ENCODE measurements at places on chromosomes 4 and X.

- DNase-seq = no peak
Observed at GRCh38 chrX:44484607-44485146, 58.0 kb downstream of the FUNDC1 start.

GRCh38 chr4:67549123-67549522 lies 3.8 kb upstream of the CENPC start:
- no peak for DNase-seq

DNA sequence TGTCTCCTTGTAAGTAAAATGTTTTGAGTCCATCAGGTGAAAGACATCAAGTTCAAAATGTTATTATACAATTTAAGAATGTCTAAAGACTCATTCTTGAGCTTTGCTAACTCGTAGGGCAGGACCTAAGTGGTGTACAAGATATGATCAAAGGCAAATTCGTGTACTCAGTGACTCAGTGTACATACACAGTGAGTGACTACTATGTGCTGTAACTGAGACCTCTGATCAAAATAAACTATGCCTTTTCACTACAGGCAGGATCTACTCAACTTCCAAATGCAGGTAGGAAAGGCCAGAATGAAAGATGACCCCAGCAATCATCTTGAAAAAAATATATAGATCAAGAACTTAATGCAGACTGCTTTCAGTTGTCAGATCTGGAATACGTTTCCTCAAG lies 49.9 kb downstream of the ADGRG2 start:
- no peak for DNase-seq

DNA sequence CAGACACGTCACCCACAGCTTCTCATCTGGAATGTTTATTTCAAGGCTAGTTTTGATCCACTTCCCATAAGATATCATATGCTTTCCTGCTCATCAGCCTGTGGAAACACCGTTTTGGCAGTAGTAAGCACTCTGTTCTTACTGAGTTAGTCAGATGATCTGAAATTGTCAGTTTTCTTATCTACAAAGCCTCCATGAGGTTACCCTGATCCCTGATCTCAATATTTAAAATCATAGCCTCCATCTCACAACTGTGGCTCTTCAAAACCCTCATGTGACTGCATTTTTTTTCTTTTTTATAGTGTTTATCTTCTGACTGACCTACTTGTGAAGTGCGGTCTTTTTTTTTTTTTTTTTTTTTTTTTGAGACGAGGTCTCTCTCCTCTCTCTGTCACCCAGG lies 22.7 kb downstream of the BST1 start:
- DNase-seq = no peak

GRCh38 chr4:76219299-76220055 lies 5.9 kb upstream of the SCARB2 start:
- DNase-seq = peak; percentile 16

GRCh38 chr4:142041788-142042187 lies 405.4 kb downstream of the IL15 start:
- DNase-seq = no peak

- no peak for DNase-seq
Observed at GRCh38 chrX:153937056-153937455, 2.2 kb upstream of the NAA10 start.

GRCh38 chr4:114287079-114287696 lies 307.7 kb upstream of the ARSJ start:
- DNase-seq = no peak

DNA sequence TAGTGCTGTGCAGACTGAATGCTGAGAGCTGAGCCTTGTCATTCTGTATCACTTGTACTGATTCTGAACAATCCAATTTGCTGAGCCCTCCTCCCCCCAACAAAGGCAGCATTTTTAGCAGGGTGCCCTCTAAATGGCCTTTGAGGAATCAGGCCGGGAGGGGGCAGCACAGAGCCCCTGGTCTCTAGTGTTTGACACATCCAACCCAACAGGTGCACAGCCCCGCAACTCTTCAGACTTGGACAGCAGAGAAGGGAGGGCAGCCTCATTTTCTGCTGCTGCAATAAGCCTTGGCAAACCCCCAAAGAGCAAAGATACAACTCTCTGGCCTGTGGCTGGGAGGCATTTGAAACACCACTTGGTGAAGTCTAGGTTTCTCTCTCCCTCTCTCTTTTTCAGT lies 3.4 kb downstream of the ATP1B4 start:
- DNase-seq = peak; percentile 92

DNA sequence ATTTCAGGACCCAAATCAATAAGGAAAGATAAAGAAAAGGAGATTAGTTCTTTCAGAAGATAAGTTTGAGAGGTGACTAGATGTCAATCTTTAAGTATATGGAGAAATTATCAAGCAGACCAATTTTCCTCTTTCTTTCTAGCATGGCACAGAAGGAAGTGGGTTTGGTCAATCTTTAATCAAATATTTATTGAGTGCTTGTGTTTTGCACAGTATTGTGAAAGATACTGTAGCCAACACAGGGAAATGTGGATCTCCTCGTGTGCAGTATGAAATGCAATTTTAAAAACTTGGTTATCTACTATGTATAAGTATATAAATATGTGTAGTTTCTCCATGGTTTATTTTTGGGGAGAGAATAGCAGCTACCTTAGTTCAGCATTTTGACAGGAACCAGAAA lies 655.2 kb downstream of the RAPGEF2 start:
- no peak for DNase-seq

- no peak for DNase-seq
Observed at GRCh38 chr4:47101453-47101852, 70.1 kb downstream of the GABRB1 start.

DNA sequence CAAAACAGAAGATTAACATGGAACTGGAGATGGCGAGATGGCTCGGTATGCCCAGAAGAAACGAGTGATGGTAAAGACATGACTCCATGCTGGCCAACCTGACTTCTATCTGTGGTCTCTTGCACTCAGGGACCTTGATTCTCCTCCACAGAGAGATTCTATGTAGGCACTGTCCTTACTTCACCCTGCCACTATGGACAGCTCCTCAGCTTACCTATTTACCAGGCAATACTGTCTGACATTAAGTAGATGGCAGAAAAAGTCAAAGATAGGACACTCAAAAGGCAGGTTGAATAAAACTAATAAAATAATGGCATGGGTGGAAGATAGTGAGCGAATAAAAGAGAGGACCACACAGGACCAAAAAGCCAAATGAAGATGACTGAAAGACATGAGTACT lies 35.2 kb upstream of the NDNF start:
- DNase-seq = no peak

- no peak for DNase-seq
Observed at GRCh38 chr4:137181293-137181899, 350.9 kb downstream of the PCDH18 start.

DNA sequence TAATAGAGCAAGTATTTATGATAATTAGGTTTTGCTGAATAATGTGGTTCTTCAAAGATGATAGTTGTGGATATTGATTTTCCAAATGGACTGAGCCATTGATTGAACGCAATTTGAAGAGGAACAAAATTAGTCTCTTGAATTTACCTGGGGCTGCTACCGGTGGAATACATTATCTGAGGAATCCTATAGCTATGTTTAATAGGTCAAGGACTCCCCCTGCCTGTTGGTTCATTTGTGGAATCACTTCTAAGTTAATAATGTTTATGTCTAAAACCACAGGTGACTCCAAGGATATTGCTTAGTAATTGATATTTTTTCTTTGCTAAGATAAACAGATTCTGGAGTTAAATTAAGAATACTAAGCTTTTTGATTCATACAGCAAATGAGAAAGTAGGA lies 576.0 kb upstream of the PABPC4L start:
- peak; percentile 13 for DNase-seq

GRCh38 chr4:78150543-78150864 lies 93.4 kb downstream of the FRAS1 start:
- no peak for DNase-seq

- DNase-seq = no peak
Observed at GRCh38 chrX:43717161-43717560, 61.1 kb downstream of the MAOA start.
